ENCODE measurements at places on chromosomes 3 and 15.

DNA sequence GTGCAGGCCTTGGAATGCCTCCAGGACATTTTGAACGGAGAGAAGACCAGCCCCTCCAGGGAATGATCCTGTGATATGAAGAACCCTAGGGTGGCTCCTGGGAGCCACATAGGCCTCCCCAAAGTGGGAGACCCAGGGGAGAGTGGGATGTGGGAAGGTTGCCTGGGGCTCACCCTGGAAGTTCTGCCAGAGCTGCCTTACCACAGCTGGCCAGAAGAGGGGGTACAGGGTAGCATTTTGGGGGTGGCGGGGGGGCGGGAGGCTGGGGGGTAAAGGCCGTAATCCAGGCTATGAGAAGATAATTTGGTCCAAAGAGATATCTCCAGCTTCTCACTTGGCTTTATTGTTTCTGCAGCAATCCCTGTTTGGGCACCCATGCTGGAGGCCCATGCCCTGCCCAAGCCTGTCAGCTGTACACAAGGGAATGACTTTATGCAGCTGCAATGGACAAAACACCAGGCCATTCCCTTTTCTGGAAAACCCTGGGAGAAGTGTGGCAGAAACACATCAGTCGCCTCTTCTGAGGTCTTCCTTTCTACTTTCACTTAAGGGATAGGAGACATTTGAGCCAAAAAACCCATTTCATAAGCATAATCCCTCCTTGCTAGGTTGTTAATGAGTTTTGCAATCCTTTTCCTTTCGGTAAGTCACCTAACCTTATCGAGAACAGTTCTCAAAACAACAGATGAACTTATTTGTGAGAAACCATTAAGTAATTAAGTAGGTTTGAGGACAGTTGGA, 11.0 kb upstream of the MUSTN1 start:
- no peak overlapping the region for H3K27ac ChIP-seq
- no peaks in the 10 kb centered on the region for H3K27me3 ChIP-seq
- H3K36me3 ChIP-seq: peaks cover 43% of the 10 kb centered on the region
- no peak for DNase-seq

DNA sequence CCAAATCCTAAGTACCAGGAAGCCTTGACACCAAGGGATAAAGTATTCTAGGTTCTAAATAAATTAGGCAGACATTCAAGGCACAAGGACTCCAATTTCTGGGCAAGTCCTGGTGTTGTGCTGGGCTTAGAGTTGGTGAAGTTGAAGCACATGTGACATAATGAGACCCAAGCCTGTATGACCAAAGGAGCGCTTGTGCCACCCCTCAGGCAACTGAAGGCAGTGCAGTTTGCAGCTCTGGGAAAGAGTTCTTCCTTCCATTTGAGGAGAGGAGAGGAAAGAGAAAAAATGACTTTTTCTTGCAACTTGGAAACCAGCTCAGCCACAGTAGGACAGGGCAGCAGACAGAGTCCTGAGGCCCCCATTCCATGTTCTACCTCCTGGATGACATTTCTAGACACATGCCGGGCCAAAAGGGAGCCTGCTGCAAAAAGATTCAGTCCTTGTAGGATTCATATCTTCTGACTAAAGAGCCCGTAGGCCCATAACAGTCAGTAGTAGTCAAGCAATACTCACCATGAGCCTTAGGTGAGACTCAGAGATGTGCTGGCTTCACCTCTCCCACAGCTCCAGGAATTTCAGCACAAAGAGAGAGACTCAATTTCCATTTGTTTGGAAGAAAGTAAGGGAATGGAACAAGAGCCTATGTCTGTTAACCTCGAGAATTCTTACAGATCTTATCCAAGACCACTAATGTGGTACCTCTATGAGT, 588.8 kb upstream of the BCHE start:
- no peak overlapping the region for H3K4me3 ChIP-seq
- H3K4me1 ChIP-seq: no peaks in the 10 kb centered on the region
- H3K27me3 ChIP-seq: no peaks in the 10 kb centered on the region

- no peak overlapping the region for H3K27ac ChIP-seq
- DNase-seq: no peak
- H3K4me3 ChIP-seq: no peak overlapping the region
- peaks cover 32% of the 10 kb centered on the region for H3K27me3 ChIP-seq
- H3K36me3 ChIP-seq: no peaks in the 10 kb centered on the region
- H3K4me1 ChIP-seq: no peaks in the 10 kb centered on the region
These were observed 16.6 kb downstream of the DUOX1 start for GRCh38 chr15:45146405-45146804.

DNA sequence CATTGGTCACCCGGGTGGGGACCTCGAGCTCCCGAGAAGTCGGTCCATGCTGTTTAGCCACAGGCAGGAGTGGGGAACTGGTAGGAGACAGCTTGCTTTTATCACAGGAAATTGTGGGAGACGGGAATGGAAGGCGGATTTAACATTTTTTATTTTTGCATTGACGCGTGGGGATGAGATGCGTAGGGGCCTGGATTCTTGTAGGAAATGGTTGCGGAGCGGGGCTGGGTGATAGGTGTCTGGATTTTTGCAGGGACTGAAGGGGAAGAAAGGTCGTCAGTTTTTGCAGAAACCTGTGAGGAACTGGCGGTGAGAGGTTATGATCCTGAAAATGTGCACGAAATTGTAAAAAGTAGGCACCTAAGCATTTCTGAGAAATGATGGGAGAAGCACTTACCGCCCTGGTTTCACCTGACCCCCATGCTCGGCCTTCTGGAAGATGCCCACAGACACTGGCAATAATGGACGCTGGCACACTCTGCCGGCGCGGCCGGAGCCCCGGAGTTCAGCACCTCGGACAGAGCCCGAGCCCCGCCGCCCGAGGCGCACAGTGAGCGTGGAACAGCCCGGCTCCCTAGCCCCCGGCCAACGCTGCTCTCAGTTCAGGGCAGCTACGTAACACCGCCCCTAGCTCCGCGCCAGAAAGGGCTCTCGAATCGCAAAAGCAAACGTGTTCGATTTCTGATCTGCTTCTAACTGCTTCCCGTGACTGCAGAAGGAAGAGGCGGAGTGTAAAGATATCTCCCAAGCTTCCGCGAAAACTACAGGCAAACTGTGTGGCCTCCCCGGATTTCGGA, 928 bp downstream of the ANKRD34C start:
- no peaks in the 10 kb centered on the region for H3K4me1 ChIP-seq
- H3K27me3 ChIP-seq: peaks cover 34% of the 10 kb centered on the region
- no peak overlapping the region for H3K4me3 ChIP-seq
- H3K36me3 ChIP-seq: no peaks in the 10 kb centered on the region
- peak; percentile 73 for DNase-seq

- peak; percentile 54 for DNase-seq
- H3K27me3 ChIP-seq: no peaks in the 10 kb centered on the region
- H3K4me1 ChIP-seq: peaks cover 2% of the 10 kb centered on the region
These were observed 9.6 kb upstream of the PSMD2 start for GRCh38 chr3:184289426-184289938.

DNA sequence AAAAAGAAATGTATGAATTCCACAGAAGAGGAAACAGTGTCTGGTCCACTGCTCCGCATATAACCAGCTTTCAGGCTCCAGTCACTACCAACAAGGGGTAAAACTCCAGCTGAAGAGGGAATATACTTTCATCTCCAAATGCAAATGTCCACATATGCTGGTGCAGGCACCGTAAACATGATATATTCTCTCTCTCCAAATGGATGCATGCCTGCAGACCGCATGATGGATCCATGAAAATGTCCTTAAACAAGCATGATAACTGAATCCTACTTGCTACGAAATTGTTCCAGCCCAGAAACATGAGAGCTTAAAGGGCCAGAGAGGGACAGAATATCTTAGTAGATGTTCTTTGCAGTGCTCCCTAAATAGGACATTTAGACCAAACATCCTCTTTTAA, 150.3 kb upstream of the FEZF2 start:
- H3K36me3 ChIP-seq: no peaks in the 10 kb centered on the region
- H3K27ac ChIP-seq: no peak overlapping the region
- DNase-seq: no peak
- H3K4me1 ChIP-seq: no peaks in the 10 kb centered on the region
- no peak overlapping the region for H3K4me3 ChIP-seq
- peaks cover 8% of the 10 kb centered on the region for H3K27me3 ChIP-seq

- H3K27me3 ChIP-seq: no peaks in the 10 kb centered on the region
- no peak for DNase-seq
- H3K4me1 ChIP-seq: no peaks in the 10 kb centered on the region
- no peak overlapping the region for H3K4me3 ChIP-seq
These were observed 112.4 kb downstream of the FRMD5 start for GRCh38 chr15:44082558-44083157.

GRCh38 chr3:143475981-143476380, 356.4 kb downstream of the CHST2 start:
- no peak overlapping the region for H3K4me3 ChIP-seq
- H3K27ac ChIP-seq: no peak overlapping the region
- no peak for DNase-seq
- peaks cover 10% of the 10 kb centered on the region for H3K4me1 ChIP-seq
- H3K36me3 ChIP-seq: no peaks in the 10 kb centered on the region

- no peak for DNase-seq
- H3K4me3 ChIP-seq: no peak overlapping the region
- H3K27me3 ChIP-seq: no peaks in the 10 kb centered on the region
- H3K27ac ChIP-seq: no peak overlapping the region
- no peaks in the 10 kb centered on the region for H3K36me3 ChIP-seq
These were observed 13.7 kb downstream of the PPARG start for GRCh38 chr3:12302564-12302963.

DNA sequence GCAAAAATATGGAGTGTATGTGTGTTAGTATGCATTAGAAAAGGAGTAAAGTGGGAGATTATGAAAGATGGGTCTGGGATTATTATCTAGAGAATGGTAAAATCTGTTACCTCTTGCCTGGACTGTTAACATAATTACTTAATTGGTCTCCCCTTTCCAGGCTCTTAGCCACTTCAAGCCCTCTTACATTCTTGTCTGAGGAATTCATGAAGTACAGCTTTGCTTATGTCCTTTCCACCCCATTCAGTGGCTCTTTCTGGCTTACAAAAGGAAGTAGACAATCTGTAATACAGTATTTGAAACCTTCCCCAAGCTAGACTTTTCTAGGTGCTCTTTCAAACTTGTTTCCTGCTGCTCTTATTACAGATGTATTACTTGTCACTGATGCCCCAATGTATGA, 129.8 kb downstream of the MBNL1 start:
- H3K4me3 ChIP-seq: no peak overlapping the region
- H3K4me1 ChIP-seq: peaks cover 6% of the 10 kb centered on the region
- H3K36me3 ChIP-seq: no peaks in the 10 kb centered on the region
- H3K27ac ChIP-seq: no peak overlapping the region

DNA sequence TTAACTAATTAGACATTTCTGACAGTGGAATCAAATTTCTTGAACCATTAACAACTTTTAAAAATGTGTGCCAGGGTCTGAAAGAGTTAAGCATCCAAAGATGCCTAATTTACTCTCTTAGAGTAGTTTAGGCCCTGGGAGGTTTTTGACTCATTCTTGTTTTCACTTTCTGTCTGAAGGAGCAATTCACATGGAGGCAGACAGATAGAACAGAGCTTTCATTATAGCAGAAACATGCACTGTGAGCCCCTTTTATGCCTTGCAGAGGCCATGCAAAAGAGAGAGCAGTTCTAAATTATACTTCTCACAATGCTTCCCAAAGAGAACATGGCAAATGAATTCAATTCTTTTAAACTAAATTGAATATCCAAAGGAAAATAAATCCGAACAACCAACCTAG, 554.8 kb downstream of the MFSD1 start:
- H3K27me3 ChIP-seq: no peaks in the 10 kb centered on the region
- no peak overlapping the region for H3K4me3 ChIP-seq
- H3K27ac ChIP-seq: no peak overlapping the region

DNA sequence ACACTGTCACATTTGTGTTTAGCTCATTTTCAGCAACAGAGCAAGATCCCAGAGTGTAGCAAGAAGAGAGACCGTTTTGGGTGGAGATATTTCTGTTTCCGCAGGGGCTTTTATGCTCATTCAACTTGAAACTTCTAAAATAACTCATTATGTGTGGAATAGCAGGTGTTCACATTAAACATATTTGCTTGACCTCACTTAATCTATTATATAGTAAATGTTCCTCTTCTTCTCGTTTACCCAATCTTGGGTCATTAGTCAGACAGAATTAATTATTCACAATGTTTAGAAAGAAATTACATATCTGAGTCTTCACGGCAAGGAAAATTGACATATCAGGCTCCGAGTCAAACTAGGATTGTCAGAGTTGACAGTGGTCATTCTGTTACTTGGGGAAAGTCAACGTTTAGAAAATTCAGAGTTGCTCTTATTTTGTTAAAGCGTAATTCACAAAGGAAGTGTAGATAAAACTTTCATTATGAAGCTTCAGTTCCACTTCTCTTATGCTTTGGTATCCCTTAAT, 222.9 kb downstream of the TPRG1 start:
- no peaks in the 10 kb centered on the region for H3K4me1 ChIP-seq
- DNase-seq: no peak
- H3K27me3 ChIP-seq: no peaks in the 10 kb centered on the region
- no peak overlapping the region for H3K27ac ChIP-seq
- H3K36me3 ChIP-seq: no peaks in the 10 kb centered on the region

DNA sequence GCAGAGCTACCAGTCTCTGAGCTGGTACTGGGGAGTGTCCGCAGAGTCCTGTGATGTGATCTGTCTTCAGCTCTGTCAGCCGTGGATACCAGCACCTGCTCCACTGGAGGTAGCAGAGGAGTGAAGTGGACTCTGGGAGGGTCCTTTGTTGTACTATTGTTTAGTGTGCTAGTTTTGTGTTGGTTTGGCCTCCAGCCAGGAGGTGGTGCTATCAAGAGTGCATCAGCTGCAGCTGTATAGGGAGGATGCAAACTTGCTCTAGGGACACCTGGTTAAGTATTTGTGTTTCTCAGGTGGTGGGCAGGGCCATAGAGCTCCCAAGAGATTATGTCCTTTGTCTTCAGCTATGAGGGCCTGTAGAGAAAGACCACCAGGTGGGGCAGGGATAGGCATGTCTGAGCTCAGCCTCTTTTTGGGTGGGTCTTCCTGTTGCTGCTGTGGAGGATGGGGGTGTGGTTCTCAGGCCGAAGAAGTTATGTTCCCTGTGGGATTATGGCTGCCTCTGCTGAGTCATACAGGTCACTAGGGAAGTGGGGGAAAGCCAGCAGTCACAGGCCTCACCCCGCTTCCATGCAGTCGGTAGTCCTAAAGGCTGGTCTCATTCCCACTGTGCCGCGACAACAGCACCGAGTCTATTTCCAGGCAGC, 443.2 kb upstream of the TBL1XR1 start:
- no peak overlapping the region for H3K4me3 ChIP-seq
- H3K27ac ChIP-seq: no peak overlapping the region
- H3K27me3 ChIP-seq: no peaks in the 10 kb centered on the region
- H3K4me1 ChIP-seq: peaks cover 3% of the 10 kb centered on the region
- DNase-seq: no peak

DNA sequence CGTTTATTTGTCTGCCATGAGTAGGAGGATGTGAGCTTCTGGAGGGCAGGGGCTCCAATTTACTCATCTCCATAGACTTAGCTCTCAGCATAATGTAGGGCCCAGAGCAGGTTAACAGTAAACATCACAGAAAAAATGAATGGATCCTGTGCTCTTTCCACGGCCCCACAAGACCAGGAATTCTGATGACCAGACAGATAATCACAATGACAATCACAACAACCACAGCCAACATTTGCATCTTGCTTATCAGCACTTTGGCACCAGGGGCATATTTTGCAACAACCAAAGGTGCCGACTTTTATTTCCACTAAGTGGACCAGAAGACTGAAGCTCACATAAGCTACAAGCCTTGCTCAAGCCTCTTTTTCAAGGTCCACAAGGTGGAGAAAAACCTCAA, 68.9 kb upstream of the ANKRD34C start:
- no peaks in the 10 kb centered on the region for H3K36me3 ChIP-seq
- no peak overlapping the region for H3K4me3 ChIP-seq
- no peak overlapping the region for H3K27ac ChIP-seq
- no peaks in the 10 kb centered on the region for H3K4me1 ChIP-seq
- no peak for DNase-seq
